DMS79 (cell line): ENCODE measurements at places on chromosomes 11 and 22.

DNA sequence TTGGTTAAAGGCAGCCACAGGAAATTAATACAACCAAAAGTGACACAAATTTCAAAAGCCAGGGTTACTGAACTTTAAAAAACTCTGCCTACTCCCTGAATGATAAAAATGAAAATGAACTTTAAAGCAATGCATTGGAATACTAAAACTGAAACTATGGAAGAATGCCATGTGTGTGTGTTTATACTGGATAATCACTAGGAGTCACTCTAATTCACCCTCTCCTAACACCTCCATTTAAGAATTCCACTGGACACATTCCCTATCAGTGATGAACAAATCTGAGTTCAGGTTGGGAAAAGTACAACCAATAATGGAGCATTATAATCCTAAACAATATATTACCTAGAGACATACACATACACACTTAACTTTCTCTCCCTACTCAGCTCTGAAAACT lies 27.5 kb upstream of the PLAAT3 start:
- no peak for DNase-seq

- DNase-seq, result no peak
Observed at GRCh38 chr11:110988671-110989070, 256.9 kb upstream of the POU2AF2 start.

DNA sequence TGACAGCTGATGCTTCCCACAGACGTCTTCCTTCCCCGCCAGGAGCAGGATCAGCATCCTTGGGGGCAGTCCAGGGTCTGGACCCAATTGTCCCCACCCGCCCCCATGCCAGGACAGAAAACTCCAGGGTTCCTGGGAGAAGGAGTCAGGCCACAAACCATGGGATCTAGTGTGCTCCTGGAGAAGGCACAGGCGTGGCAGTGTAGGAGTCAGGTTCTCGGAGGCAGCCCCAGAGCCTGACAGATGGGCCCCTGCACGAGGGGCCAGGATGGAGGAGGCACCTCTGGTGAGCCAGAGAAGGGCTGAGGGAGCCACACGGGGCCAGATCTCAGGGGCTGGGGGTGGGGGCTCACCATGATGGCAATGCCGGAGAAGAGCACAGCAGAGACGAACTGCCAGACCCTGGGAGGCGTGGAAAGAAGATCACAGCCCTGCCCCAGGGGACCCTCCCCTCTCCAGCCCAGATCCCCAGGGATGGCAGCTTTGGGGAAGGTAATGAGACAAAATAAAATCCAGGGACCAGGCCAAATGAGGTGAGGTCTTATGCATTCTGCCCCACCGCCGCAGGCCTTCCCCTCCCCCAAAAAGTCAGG lies 13.6 kb downstream of the TP53I11 start:
- no peak for DNase-seq

- no peak for DNase-seq
Observed at GRCh38 chr11:26801601-26802000, 79.7 kb upstream of the SLC5A12 start.

DNA sequence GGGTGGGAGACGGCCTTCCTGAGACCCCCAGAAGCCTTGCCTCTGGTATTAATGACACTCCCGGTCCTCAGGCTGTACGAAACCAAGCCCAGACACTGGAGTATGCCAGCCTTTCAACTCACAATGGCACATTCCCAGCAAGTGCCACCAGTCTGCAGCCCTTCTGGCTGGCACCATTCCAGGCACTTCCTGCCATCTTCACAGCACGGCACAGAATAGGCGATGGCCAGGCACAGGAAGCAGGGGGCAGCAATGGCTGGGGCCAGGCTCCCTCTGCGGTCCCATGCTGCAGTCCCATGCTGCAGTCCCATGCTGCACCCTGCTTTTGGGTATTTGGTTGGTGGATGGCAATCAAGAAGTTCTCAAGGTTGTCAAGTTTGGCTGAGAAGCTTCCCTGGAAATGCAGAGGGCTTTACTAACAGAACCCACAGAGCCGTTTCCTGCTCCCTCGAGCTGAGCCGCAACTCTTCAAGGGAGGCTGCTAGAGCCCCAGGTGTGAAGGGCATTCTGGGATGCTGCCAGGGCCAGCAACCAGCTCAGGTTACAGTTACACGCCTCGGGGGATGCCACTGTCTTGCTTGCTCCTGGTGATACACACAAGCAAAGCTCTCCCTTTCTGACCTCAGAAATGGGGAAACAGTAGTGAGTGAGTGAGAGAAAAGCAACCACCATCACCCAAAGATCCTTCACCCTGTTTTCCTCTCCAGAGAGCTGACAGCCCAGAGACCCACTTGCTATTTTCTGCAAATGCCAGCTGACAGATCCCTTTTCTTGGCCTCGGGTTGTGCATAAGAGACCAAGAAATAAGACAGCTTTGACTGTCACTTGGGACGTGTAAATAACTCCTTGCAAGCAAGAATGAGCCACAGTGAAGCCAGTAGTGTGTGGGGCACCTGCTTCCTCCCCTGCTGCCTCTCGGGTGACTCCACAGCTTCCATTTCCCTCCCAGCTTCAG lies 23.9 kb downstream of the LRFN4 start:
- peak; percentile 92 for DNase-seq

GRCh38 chr11:1486054-1486825 lies at the start of gene MOB2:
MOB2 (minus strand) TSS chr11:1486779; CDS start chr11:1486556, 223 bp downstream.
- DNase-seq, result peak; percentile 15
